ENCODE measurements at places on chromosomes 7 and 10.

- DNase-seq = peak; percentile 54
Observed at GRCh38 chr10:22321156-22321923, 441 bp downstream of the BMI1 start.

GRCh38 chr7:100571829-100572116 lies 1.9 kb downstream of the SAP25 start:
- no peak for DNase-seq

GRCh38 chr7:150685219-150686029 lies at the start of gene GIMAP2:
TSS of gene GIMAP2 (plus strand) at chr7:150685706. CDS start at chr7:150687060, 1,354 bp downstream.
- no peak for DNase-seq

DNA sequence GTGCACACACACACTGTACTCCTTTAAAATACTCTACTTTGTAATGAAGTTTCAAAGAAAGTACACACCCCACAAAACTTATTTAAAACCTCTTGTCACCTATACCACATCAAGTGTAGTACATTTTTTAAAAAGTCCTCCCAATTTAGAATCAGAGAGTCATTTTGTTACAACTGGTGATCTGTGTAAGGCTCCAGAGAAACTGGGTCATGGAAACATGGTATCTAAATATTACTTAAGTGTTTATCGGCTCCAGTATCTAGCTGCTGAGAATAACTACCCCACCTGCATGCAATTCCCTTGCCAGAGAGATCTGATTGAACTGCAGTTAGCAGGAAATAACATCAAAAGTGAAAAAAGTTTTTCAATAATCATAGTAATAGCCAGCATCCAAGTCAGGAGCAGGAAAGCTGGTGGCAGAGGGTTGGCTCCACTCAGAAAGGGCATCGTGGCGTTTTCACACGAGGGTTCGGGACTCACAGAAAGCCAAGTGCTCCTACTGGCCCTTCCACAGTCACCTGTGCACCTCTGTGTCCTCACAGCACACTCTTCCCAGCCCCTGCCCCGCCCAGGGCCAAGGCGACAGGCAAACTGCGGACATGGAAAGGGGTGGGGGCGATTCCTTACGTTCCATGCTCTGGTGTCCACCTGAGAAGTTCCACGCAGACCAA lies 6.5 kb downstream of the RGS10 start:
- DNase-seq = no peak

DNA sequence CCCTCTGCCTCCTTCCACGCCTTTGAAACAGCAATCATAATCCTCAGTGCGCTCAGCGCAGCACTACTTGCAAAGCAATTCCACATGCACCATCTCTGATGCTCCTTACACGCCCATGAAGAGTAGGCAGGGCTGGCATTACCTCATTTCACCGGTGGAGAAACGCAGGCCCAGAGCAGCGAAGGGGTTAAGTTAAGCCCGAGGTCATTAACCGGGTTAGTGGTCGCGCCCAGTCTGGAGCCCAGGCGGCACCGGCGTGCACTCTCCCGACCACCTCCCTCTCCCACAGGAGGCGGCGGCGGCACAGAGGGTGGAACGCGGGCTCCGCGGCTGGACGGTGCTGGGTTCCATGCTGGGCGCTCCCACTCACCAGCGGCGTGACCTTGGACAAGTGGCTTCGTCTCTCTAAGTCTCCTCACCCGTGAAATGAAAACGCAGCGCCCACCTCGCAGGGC lies 515 bp downstream of the FASTK start:
- no peak for DNase-seq

GRCh38 chr7:19101472-19101871 lies 16.0 kb downstream of the TWIST1 start:
- DNase-seq = no peak

DNA sequence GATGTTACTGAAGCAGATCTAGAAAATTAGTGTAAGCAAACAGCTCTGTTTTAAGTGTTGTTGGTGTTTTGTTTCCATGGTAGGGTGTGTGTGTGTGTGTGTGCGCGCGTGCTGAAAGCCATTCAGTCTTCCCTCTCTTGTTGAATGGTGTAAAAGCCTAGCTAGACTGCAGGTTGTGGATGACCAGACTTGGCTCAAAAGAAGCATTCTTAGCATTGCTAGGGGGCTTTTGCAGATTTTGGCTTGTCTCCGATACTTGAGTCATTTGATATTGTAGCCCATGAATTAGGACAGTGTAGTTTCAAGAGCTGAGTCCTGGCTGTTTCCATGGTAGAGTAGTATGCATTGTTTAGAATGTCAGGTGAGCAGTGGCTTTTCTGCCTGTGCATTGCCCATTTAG lies 99.1 kb downstream of the SND1 start:
- DNase-seq = no peak

DNA sequence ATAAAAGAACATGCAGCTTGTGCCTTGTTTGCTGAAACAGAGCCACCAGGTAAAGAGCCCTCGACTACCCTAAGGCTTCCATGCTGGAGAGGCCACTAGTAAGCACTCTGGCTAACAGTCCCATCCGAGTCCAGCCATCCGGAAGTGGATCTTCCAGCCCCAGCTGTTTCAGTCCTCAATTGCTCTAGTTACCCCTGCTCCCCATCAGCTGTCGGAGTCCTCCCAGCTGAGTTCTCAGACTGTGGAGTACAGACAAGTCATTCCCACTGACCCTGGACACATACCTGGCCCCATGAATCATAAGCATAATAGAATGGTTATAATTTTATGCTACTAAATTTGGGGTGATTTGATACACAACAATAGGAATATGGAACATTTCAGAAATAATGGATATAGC lies 13.5 kb upstream of the FZD1 start:
- no peak for DNase-seq

DNA sequence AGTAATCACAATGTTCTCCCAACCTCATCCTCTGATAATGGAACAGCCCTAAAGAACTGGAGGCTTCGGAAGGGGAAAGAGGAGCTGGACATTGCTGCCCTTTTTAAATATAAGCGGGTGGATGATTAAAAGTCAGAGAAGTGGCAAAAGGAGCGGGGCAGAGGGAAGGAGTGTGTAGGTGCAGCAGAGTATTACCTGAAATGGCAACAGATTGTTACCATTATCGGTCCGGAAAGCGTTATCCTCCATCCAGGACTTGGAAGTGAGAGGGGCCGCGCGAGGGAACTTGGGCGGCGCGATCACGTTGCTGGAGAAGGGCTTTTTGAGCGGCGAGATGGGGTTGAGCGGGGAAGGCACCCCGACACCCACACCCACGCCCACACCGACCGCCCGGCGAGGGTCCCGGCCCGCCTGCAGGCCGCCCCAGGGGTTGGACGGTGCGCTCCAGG lies 51.7 kb downstream of the CPEB3 start:
- DNase-seq = no peak

GRCh38 chr7:101121991-101122932 lies 4.6 kb upstream of the SERPINE1 start:
- no peak for DNase-seq

DNA sequence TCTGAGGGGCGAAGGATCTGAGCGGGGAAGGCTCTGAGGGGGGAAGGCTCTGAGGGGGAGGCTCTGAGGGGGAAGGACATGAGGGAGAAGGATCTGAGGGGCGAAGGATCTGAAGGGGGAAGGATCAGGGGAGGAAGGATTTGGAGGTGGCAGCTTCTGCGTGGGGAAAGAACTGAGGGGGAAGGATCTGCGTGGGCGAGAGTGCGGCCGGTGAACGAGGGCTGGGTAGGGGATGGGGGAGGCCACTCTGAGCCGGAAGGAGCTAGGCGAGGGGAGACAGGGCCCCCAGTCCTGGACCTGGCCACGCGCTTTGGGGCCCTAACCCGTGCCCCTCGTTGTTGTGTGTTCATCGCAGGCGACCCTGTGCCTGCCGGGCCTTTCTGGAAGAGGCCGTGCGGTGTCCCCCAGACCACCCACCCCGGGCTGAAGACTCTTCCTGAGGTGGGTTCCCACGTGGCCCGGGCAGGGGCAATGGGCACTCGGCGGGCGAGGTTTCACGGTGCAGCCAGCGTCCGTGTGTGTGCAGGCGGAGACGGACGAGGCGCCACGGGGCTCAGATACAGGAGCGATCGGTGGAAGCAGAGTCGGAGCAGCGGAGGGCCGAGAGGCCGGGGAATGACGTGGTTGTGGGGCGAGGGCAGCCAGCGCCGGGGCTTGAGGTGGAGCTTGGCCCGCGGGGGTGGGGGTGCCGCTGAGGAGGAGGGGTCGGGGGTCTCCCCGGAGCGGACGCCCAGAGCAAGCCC lies 2.0 kb downstream of the CALY start:
- DNase-seq = no peak

DNA sequence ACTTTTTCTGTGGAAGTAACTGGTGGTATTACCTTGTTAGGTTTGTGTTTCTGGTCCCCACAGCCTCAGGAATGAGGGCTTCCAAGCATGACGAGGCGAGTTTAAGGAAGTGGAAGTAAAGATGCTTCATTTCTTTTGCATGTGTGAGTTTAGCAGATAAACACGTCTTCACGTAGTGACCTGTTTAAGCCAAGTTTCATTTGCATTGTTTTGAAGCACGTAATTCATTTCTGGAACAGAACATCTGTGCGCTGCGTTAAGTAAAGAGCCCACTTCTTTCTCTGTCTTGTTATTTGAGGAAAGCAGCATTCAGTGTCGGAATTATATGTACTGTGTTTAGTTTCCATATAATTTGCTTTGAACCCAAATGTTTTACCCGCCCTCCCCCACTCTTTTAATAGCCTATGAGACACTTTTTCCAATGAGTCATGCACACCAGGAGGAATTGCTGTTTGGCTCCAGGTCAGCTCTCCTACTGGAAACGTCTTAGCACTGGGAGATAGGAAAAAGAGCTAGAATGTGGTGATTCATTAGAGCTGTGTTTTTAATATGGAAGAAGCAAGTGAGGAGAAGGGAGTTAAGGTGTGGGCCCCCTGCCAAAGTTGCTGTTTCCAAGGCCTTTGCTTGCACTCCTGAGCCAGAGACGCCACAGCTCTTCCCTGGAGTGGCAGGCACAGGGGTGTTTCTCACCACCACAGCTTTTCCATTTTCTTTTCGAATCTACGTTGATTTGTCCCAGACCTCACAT lies 36.7 kb downstream of the BTBD16 start:
- no peak for DNase-seq

DNA sequence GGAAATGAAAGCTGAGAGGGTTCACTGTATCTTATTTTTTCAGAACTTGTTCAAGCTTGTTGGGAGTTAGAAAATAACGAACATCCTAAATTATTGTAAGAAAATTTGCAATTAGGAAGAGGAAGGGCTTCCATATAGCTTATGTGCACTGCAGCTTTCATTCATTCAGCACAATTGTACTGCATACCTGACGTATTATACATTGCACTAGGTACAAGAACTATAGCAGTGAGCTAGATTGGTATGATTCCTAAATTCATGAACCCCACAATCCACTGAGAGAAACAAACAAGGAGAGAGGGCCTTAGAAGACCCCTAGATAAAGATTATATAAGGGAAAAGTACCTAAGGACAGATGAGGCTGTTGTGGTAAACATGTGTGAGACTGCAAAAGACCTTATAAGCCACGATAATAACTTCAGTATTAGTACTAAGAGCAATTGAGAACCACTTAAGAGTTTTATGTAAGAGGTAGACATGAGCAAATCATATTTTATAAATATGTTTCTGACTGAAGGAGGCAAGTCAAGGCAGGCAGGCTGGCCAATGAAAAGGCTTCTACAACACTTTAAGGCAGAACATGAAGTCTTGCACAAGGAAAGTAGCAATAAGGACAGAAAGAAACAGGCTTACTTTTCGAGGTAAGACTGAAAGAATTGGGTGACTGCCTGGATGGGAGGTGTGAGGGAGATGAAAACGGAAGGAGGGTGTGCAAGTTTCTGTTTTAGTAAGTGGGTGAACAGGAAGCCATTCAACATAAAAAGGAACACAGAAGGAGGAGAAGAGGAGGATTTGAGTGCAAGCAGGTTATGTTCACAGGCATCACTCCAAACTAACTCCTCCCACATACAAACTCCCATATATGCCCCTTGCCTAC lies 77.9 kb upstream of the LRRN3 start:
- DNase-seq = no peak

Measured in hypothalamus (tissue), 51 donors.